ENCODE measurements at places on chromosomes 2 and 18.

- DNase-seq, result no peak
These were observed 171.4 kb upstream of the ZFP36L2 start for GRCh38 chr2:43397821-43398220.

DNA sequence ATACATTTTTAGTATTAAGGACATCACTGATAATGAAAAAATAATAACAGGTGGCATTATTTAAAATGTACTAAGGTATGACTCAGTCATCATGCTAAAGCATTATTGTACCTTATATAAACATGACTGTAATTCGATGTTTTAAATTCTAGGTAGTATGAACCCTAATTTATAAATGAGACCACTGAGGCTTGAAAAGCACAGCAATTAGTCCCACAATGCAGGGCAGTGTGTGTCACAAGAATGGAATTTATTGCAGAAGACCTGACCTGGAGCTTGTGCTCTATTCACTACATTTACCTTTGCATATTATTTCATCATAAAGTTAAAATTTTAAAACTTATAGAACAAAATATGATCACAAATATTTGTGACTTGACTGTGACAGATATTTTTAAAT, 358.5 kb upstream of the DSEL start:
- DNase-seq, result no peak

DNA sequence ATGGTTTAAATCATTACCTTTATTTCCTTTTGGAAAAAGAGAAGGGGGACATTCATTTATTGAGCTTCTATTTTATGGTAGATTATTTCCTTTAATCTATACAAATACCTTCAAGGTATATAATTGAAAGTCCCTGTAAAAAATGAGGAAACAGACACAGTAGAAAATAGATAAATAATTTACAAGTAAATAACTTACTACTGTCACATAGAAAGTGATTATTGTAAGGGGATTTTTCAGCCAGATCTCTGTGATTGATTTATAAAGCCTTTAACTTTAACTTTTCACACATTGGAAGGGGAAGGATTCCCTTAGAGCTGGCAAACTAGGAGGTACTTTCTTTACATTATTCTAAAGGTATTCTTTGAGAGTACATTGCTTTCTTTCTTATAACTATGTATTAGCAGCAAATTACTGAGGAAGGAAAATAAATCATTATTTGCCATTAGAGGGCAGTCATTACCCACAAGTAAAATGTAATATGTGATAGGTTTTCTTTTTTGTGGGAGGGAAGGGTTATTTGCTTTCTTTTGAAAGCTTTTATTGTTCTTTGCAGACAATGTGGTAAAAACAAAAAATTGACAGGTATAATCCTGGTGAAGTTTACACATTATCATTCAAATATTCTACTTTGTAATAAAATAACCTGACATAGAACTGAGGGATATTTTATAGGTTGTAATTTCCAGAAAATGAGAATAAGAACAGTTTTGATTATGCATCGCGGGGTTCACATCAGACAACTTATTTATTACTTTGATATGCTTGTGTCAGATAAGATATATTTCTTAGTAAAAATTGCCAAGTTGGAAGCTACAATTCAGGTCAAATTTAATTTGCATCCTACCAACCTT, 24.8 kb upstream of the RPE start:
- no peak for DNase-seq

DNA sequence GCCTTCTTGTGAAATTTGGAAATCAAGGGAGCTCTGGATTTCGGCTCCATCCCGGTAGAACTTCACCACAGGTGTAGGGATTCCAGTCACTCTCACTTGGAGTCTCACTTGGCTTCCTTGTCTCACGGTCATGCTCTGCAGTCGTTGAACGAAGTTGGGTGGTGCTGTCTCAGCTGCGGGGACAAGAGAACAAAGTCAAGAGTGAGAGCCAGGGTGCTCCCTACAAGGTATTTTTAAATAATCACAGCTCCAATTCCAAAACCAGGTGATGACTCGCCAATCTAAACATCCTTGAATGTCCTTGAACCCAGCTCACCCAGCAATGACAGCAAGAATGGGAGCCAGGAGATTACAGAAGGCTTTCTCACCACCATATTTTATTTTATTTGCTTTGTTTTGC, 6.7 kb downstream of the TTN start:
- no peak for DNase-seq

GRCh38 chr2:226413498-226414130, 386.0 kb downstream of the IRS1 start:
- no peak for DNase-seq

DNA sequence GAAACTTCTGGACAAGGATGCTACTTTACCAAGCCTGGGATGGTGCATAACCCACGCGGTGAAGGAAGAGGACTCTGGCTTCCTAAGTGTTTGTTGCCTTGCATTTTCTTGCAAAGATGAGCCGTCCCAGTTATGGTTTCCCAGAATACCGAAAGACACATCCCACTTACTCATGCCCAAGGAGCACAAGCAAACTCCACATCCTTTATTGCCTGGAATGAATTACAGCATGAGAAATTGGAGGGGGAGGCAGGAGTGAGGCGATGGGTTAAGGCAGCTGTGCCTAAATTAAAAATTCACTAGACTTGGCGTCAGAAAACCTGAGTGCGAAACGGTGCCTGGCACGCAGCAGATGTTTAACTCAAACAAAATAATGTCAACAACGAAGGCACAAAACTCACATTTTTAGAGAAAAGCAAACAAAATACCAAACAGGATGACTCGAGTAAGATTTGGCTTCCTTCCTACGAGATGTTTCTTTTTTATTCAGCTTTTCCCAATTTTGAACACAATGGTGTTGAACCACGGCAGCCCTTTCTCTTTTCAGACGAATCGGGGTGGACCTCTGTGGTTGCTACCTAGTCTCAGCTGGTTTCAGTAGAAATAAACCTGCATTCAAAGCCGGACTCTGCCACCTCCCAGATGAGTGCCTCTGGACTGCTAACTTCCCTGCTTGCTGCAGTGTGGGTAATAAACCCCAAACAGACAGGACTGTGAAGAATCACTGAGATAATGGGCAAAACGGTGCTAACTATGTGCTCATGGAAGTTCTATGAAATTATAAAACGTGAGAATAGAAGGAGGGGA, 100.3 kb upstream of the NCK2 start:
- no peak for DNase-seq
